ENCODE measurements at places on chromosomes 5 and 9.

DNA sequence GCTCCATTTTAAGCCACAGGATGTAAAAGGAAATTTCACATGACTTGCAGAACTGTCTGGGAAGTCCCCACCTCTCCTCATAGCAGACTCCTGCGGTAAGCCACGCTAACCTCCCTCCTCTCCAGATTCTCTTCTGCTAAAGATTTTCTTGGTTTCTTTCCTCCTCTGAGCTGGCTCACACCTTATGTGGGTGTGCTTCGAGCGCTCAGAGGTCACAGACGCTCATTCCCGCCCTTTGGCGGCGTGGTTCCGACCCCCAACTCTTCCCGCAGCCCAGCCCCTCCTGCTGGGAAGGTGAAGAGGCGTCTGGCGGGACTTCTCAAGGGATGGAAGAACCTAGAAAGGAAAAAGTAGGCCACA is 32.9 kb upstream of the CDK20 start:
- no peak for DNase-seq

DNA sequence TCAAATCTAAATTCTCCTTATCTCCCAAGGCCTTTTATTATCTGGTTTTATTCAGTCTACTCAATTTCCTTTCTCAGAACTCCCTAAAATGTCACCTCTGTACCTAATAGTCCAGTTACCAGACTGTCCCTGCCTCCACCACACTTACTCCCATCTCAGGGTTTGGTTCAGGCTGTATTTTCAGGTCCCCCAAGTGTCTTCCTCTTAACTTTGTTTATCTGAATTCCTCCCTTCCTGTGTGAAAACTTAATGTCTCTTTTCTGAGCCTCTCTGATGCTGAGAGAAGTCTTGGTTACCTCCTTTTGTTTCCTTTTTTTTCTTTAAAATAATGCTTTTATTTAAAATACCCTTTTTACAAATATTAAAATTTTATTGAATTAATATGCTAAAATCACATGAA is 133.4 kb downstream of the PAM start:
- DNase-seq: no peak

GRCh38 chr5:91243286-91243685 is 139.8 kb downstream of the ARRDC3 start:
- DNase-seq: no peak

GRCh38 chr9:29751226-29751625 is 2177.9 kb upstream of the C9orf72 start:
- no peak for DNase-seq

GRCh38 chr9:16653491-16654399 is 216.7 kb downstream of the BNC2 start:
- DNase-seq: no peak

- DNase-seq: no peak
These were observed 65.4 kb upstream of the ASTN2 start for GRCh38 chr9:117480253-117480652.

GRCh38 chr5:116669261-116670031 is 94.8 kb upstream of the SEMA6A start:
- no peak for DNase-seq

DNA sequence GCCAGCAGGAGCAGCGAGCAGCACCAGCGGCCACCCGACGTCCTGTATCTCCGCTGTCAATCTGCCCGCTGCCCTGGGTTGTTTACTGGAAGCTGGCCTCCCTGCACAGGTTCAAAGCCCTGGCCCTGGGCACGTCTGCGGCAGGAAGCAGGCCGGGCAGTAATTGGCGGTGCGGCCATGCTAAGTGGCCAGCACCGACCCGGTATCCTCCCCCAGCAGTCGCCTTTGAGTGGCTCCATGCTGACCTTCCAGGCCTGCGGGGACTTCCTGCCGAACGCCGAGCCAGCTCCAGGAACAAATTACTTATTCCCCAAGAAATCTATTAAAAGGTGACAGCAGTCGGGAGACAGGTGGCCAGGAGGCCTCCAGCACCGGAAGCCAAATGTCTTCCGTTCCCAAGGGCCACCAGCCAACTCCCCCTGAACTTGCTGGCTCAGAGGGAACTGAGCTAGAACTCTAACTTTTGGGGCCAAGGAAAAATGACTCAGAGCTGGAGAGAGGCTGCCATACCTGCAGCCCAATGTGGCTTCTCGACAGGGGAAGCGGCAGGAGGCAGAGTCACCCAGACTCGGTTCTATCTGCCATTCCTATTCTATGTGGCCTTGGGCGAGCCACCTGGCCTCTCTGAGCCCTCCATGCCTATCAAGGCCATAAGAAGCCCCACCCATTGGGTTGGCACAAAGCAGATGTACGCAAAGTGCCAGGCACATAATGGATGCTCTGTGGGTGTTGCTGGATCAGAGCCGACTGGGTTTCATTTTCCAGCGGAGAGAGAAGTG is 13.7 kb upstream of the PSMB7 start:
- DNase-seq: no peak

- peak; percentile 59 for DNase-seq
These were observed 152.0 kb downstream of the MYO10 start for GRCh38 chr5:16784088-16784487.

- no peak for DNase-seq
These were observed 8.1 kb downstream of the RPS6 start for GRCh38 chr9:19371942-19372341.

DNA sequence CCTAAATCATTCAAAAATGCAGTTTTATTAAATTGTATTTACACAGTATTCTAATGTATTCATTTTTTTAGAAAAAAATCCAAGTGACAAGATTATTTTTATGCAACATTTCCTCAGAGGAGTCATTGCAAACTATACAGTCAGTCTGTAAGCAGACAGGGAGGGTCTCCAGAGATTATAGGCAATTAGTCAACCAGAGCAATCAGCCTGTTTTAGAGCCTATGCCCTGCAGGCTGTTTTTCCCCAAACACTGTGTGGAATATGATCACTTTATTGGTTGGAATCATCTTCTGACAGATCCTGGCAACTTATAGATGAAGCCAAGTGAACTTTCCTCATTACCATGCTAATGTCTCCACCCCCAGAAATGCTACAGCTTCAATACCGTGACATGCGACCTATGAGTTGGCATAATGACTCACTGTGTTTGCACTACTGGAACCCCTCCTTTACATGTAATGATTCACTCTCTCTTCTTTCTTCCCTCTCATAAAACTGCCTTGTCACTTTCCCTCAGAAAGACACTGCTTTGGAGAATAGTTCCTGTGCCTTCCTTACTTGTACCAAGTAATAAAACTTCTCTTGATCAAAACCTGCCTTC is 577.7 kb upstream of the FTMT start:
- peak; percentile 31 for DNase-seq

DNA sequence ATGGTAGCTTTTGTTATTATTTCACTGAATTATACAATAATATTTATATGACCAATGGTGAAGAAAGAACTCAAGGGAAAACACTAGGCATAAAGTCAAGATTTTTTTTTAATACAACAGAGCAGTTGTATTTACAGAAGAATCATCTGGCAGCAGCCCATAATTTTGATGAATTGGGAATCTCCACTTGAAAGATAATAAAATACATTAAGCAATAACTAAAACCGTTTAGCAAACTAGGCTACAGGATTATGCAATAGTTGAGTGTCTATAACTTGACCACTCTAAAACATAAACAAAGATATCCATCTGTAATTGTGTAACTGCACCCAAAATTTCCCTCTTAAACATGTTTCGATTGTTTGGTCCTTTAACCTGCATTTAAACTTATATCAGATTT is 80.8 kb downstream of the SNCAIP start:
- peak; percentile 72 for DNase-seq

GRCh38 chr9:104838958-104839357 is 75.0 kb downstream of the NIPSNAP3B start:
- DNase-seq: no peak

- no peak for DNase-seq
These were observed 141.9 kb downstream of the ST8SIA4 start for GRCh38 chr5:100761192-100761591.

- DNase-seq: no peak
These were observed 1383.0 kb upstream of the C9orf72 start for GRCh38 chr9:28956116-28956880.

- DNase-seq: no peak
These were observed 75.8 kb upstream of the SARDH start for GRCh38 chr9:133813749-133814585.

DNA sequence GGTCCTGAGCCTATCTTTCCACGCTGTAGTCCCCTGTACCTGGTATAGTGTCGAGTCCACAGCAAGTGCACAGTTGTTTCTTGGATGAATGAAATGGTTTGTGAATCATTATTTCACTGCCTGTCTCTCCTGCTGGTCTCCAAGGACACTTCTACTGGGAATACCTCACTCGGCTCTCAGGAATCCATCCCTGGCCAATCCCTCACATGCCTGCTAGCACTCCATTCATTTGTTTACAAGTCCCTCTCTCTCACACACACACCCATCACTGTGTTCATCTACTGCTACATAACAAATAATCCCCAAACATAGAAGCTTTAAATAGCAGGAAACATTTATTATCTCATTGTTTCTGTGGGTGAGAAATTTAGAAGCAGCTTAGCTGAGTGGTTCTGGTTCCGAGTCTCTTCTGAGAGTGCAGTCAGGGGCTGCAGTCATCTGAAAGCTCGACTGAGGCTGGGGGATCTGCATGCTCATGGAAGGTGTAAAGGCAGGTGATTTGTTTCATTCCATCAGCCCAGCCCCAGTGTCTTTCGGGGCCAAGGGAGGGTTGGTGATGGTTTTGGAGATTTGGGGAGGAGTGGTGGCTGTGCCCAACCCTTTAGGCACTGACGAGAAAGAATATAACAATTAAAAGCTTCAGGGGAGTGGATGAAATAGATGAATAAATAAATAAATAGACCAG is 132.7 kb upstream of the IER5L start:
- no peak for DNase-seq

- DNase-seq: no peak
These were observed 108.0 kb downstream of the FBXO38 start for GRCh38 chr5:148491793-148492184.

- no peak for DNase-seq
These were observed 31.7 kb upstream of the PPP2R2B start for GRCh38 chr5:146910239-146910638.

DNA sequence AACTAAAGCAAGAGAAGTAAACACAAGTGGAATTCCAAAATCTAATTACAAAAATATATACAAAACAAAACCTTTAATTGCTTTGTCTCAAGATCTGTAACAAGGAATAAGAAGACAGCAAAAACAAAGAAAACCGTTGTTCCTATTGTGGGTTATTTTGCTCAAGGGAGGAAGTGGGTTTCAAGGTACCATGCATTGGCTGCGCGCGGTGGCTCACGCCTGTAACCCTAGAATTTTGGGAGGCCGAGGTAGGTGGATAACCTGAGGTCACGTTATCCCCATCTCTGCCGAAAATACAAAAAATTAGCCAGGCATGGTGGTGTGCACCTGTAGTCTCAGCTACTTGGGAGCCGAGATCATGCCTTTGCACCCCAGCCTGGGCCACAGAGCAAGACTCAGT is 12.1 kb upstream of the IQGAP2 start:
- DNase-seq: no peak

DNA sequence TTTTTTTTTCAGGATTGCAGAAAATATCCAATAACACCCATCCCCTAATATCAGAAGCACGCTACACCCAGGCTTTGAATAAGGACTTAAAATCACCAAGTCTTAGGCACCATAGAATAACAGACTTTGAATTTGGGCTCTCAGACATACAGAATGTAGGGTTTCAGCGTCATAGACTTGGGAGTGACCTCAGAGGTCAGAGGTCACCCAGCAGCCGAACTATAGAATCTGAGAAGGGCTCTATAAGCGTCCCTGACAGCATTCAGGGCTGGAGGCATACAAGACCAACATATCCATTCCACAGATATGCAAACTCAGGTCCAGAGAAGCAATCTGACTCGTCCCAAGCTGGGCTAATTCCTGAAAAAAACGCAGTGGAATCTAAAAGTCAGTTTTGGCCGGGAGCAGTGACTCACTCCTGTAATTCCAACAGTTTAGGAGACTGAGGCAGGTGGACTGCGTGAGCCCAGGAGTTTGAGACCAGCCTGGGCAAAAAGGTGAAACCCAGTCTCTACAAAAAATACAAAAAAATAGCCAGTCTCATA is 34.7 kb downstream of the SLC6A7 start:
- no peak for DNase-seq

GRCh38 chr5:154271936-154272514 is 81.5 kb downstream of the GALNT10 start:
- DNase-seq: no peak

- no peak for DNase-seq
These were observed 10.3 kb upstream of the SLC6A18 start for GRCh38 chr5:1214936-1215220.

DNA sequence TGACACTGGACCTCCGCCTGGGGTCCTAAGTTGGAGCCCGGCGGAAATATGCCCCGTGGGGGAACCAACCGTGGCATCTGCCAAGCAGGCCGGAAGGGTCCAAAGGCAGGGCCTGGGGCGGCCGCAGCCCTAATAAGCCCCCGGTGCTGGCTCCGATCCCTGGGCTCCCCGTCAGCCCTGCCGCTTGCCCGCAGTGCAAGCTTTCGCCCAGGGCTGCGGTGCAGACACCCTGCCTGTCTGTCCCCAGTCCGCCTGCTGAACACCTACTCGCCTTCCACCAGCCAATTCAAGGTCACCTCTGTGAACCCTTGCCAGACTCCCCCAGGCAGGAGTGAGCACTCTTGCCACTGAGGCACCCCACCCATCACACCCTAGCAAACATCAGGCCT is 502 bp upstream of the PTGR1 start:
- no peak for DNase-seq

DNA sequence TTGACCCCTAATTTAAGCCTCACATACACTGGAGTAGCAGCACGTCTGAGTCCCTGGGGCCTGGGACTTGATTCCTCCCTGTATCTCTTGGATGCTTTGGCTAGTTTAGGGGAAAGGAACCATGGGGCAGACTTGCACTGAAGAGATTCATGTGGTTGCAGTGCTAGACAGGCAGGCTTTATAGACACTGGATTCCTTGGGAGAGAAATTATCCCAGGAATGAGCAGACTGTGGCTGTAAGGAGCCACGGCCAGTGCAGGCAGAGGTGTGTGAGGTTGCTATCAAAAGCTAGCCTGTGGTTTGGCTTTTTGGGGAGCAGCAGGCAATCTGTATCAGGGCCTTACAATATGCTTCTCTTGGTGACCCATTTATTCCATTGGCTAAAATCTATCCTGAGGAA is 20.5 kb upstream of the PITX1 start:
- DNase-seq: no peak

GRCh38 chr5:144659634-144660227 is 489.1 kb downstream of the KCTD16 start:
- no peak for DNase-seq

DNA sequence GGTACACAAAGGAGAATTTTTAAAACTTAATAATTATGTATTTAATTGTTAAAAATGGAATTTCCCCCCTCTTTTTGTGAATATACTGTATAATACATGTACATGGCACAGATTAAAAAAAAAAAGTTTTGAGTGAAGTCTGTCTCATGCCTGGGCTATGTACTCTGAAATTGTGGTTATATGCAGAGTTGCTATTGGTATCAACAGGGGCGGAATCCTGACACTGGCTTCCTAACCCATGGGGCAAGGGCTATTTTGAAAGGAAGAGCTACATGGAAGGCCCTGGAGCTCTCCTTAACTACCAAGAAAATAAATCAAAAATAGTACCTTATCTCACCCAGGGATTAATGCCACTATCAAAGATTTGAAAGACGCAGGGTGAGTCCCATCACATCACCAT is 865 bp upstream of the FAM193B start:
- DNase-seq: no peak

All from AG09309 (cell line).